ENCODE measurements at places on chromosomes 2 and 18. TPM values are rescaled to one million over a fixed set of nuclear protein-coding genes. Genes with fewer than 3 reads are reported as not detected.

GRCh38 chr18:49743117-49743567 lies 70.2 kb downstream of the ACAA2 start:
- H3K4me1 ChIP-seq, result no peaks in the 10 kb centered on the region
- H3K4me3 ChIP-seq, result no peak overlapping the region
- H3K36me3 ChIP-seq, result no peaks in the 10 kb centered on the region
- H3K27me3 ChIP-seq, result no peaks in the 10 kb centered on the region

DNA sequence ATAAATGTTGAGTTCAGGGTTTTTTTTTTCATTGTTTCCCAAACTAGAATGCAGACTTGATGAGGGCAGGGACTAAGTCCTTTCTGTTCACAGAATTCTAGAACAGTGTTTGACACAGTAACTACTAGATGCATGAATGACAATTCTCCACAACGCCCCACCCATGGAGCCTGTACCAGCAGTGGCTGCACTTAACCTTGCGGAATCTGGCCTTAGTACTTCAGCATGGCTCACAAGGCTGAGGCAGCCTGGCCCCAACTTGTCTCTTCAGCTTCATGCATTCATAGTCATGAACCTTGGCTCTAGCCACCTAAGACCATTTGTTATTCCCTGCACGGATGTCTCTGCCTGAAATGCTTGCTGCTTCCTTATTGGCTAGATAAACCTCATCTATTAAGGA lies 29.5 kb upstream of the MSGN1 start:
- H3K27ac ChIP-seq, result no peak overlapping the region
- peaks cover 5% of the 10 kb centered on the region for H3K27me3 ChIP-seq
- no peak overlapping the region for H3K4me3 ChIP-seq
- H3K4me1 ChIP-seq, result no peaks in the 10 kb centered on the region

The MRO gene
- not detected for total RNA-seq

- DNase-seq, result peak; percentile 53
- no peak overlapping the region for H3K27ac ChIP-seq
- H3K4me3 ChIP-seq, result no peak overlapping the region
- H3K27me3 ChIP-seq, result no peaks in the 10 kb centered on the region
- peaks cover 29% of the 10 kb centered on the region for H3K4me1 ChIP-seq
- no peaks in the 10 kb centered on the region for H3K36me3 ChIP-seq
Observed at GRCh38 chr2:9655441-9656269, 24.9 kb upstream of the YWHAQ start.

The PLA2R1 gene
- total RNA-seq, result not detected

DNA sequence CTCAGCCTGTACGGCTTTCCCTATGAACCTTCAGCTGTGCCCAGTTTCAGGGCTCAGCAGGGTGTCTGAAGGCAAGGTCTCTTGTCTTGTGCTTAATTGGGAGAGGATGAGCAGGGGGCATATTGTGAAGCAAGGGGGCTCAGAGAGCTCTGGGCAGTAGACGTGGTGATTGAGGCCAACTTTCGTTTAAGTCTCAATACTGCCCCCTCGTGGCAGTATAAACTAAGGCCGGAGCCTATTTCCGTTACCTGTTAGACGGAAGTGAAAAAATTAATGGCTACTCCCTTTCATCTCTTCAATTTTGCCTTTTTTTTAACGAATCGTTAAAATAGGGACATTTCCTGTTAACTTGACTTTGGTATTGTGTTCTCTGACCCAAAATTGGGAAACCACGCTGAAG lies 193.4 kb downstream of the TDRD15 start:
- H3K27me3 ChIP-seq, result no peaks in the 10 kb centered on the region
- no peak for DNase-seq
- H3K27ac ChIP-seq, result no peak overlapping the region
- H3K4me1 ChIP-seq, result no peaks in the 10 kb centered on the region
- no peak overlapping the region for H3K4me3 ChIP-seq

- H3K27ac ChIP-seq, result no peak overlapping the region
- no peak overlapping the region for H3K4me3 ChIP-seq
- DNase-seq, result no peak
- peaks cover 26% of the 10 kb centered on the region for H3K36me3 ChIP-seq
- peaks cover 10% of the 10 kb centered on the region for H3K4me1 ChIP-seq
- no peaks in the 10 kb centered on the region for H3K27me3 ChIP-seq
Observed at GRCh38 chr18:49042246-49042570, 91.4 kb upstream of the SMAD7 start.

GRCh38 chr18:45423659-45424058 lies 191.6 kb upstream of the SLC14A2 start:
- H3K4me1 ChIP-seq, result no peaks in the 10 kb centered on the region
- no peak overlapping the region for H3K4me3 ChIP-seq
- no peak for DNase-seq
- no peaks in the 10 kb centered on the region for H3K36me3 ChIP-seq
- H3K27ac ChIP-seq, result no peak overlapping the region
- H3K27me3 ChIP-seq, result no peaks in the 10 kb centered on the region

GRCh38 chr2:191263050-191263449 lies 17.8 kb downstream of the MYO1B start:
- DNase-seq, result no peak
- H3K4me3 ChIP-seq, result no peak overlapping the region
- no peaks in the 10 kb centered on the region for H3K27me3 ChIP-seq

The MMADHC gene
- 59.6 TPM for total RNA-seq

GRCh38 chr18:60966876-60967275 lies 366.4 kb upstream of the CDH20 start:
- H3K27me3 ChIP-seq, result no peaks in the 10 kb centered on the region
- no peak for DNase-seq
- H3K36me3 ChIP-seq, result no peaks in the 10 kb centered on the region

The VIL1 gene
- total RNA-seq, result 1.5 TPM

The MFSD6 gene
- total RNA-seq, result 36.7 TPM

The CRYBA2 gene
- total RNA-seq, result not detected

DNA sequence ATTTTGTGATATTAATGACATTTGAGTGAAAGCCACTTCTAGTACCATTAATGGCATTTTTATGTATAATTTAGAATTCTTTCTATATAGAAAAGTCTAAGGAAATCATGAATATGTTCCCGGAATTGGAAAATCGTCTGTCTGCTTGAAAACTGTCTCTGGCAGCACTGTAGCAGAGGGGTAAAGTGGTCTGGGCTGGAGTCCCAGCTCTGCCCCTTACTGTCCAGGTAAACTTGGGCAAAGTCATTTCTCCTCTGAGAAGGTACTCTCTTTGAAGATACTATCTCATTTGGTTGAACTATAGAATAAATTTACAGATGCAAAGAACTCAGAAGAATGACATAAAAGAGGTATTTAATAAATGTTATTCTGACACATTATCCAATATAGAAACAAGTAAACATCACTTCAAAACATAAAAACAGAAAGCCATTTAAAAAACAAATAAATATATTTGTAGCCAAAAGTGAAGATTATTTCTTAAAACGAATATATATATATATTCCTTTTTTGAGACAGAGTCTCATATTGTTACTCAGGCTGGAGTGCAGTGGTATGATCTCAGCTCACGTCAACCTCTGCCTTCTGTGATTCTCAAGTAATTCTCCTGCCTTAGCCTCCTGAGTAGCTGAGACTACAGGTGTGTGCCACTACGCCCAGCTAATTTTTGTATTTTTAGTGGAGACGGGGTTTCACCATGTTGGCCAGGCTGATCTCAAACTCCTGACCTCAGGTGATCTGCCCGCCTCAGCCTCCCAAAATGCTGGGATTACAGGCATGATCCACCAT lies 149.8 kb upstream of the ITGA4 start:
- H3K4me1 ChIP-seq, result peaks cover 35% of the 10 kb centered on the region
- no peaks in the 10 kb centered on the region for H3K36me3 ChIP-seq
- no peak overlapping the region for H3K4me3 ChIP-seq
- H3K27ac ChIP-seq, result peak overlapping the region; percentile 85
- H3K27me3 ChIP-seq, result no peaks in the 10 kb centered on the region

DNA sequence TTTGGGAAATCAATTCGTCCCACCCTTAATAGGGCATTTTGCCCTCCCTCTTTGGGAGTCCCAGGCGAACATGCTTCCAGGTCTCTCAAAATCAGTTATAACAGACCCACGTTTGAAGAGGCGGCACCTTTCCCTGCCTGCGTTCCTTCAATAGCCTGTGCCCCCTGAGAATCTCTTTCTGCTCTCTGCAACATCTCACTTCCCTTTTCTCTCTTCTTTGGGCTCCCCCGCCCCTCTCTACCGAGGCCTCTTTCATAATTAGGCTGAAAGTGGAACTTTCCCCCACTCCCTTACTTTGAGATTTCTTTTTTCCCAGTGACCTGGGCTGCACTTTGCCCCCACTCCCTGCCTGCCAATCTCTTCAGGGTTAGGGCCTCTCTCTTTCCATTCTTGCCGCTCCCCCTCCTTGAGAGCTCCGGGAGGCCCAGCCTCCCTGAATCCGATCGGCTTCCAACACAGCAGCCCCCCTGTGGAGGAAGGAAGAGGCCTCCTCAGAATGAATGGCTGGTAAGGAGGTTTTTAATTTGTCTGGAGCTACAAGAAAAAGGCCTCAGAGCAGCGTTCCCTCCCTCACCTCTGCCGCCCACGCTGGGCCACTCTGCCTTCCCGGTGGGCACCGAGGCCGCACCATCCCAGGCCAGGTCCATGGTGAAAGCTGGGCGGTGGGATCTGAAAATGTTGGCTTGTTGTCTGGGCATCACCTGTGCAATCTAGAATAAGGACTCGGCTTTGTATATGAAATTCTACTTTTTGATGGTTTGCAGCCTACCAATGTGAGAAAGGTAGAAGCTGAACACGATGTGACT lies 162.6 kb upstream of the SIX3 start:
- peak overlapping the region; percentile 5 for H3K4me3 ChIP-seq
- H3K4me1 ChIP-seq, result peaks cover 6% of the 10 kb centered on the region
- H3K27ac ChIP-seq, result no peak overlapping the region
- no peaks in the 10 kb centered on the region for H3K27me3 ChIP-seq
- no peaks in the 10 kb centered on the region for H3K36me3 ChIP-seq

GRCh38 chr2:239261796-239262483 lies 138.9 kb downstream of the HDAC4 start:
- H3K27ac ChIP-seq, result no peak overlapping the region
- no peaks in the 10 kb centered on the region for H3K36me3 ChIP-seq
- DNase-seq, result no peak
- H3K4me1 ChIP-seq, result peaks cover 81% of the 10 kb centered on the region

GRCh38 chr2:177711483-177712265 lies 319.1 kb downstream of the AGPS start:
- DNase-seq, result no peak
- H3K4me1 ChIP-seq, result no peaks in the 10 kb centered on the region
- H3K27me3 ChIP-seq, result no peaks in the 10 kb centered on the region

DNA sequence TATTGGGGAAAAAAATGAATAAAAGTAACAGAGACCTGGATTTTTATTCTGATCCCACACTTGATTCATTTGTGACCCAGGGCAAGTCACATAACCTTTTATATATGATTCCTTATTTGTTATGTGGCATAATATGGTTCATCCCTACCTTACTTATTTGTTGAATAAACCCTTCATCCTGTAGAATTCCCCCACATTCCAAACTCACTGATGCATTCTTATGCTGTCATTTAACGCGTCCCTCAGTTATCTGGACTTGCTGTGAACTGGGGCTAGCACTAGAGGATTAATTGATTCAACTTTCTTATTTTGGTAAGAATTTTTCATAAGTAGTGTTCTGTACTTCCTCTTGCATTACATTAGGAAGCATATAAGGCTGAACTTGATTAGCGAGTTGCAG lies 384.7 kb upstream of the RAB12 start:
- H3K4me1 ChIP-seq, result no peaks in the 10 kb centered on the region
- H3K27me3 ChIP-seq, result no peaks in the 10 kb centered on the region
- H3K36me3 ChIP-seq, result no peaks in the 10 kb centered on the region
- no peak for DNase-seq
- no peak overlapping the region for H3K27ac ChIP-seq

DNA sequence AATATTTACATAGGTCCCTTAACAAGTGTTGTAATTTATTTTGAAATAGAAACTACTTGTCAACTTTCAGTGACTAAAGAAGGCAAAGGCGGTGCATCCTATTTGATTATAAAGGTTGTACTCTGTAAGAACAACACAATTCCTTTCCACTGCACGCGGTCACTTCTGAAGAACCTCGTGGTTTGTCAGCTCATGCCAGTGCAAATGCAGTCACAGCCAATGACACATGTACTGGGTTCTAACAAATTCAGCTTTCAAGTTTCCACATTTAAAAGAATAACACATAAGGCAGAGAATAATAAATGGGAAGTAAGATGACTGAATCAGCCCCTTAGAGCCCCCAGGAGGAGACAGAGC lies 39.7 kb downstream of the CYB5A start:
- DNase-seq, result no peak
- H3K4me1 ChIP-seq, result no peaks in the 10 kb centered on the region
- no peaks in the 10 kb centered on the region for H3K27me3 ChIP-seq
- H3K4me3 ChIP-seq, result no peak overlapping the region

DNA sequence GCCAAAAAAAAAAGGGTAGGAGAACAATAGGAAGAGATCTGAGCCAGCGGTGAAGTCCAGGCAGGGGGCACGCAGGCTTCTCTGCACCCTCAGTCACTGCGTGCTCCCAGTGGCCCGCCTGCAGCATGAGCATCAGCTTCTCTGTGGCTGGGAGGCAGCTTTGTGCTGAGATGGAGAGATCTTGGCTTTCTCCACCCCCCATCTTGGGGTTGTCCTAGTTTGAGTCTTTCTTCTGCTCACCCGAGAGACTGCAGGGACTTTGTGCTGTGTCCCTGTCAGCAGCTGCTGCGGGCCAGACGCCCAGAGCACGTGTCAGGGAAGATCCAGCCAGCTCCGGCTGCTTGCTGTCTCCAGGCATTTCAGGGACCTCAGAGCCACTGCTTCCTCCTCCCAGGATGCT lies 20.3 kb downstream of the TRAPPC12 start:
- H3K36me3 ChIP-seq, result peaks cover 32% of the 10 kb centered on the region
- H3K27me3 ChIP-seq, result no peaks in the 10 kb centered on the region
- H3K4me1 ChIP-seq, result no peaks in the 10 kb centered on the region
- no peak overlapping the region for H3K27ac ChIP-seq

DNA sequence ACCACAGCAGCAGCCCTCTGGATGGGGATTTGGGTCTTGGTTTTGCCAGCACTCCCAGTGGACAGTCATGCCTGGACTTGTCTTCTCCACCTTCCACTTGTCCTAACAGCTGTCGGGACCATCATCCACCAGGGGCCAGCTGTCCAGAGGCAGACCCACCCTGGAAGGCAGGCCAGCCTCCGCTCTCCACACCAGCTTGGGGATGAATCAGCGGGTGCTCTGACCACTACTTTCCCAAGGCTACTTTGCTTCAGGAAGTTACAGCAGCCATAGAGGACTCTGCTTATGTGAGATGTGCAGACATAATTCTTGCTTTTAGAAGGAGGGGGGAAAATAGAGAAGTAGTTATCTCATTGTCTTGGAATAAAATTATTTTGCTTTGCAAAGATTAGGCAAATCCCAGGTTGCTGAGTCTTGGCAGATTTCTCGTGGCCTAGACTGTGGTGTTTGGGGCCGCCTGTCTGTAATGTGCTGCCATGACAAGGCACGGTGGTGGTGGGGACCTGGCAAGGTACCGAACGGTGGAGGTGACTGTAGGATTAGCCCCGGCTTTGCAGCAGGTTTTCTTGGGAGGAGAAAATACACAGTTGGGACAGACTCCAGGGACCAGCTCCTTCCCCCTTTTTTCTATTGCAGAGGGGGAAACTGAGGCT lies 148.7 kb downstream of the AGAP1 start:
- H3K27ac ChIP-seq, result no peak overlapping the region
- DNase-seq, result no peak
- H3K27me3 ChIP-seq, result no peaks in the 10 kb centered on the region
- no peaks in the 10 kb centered on the region for H3K36me3 ChIP-seq
- H3K4me1 ChIP-seq, result no peaks in the 10 kb centered on the region
- no peak overlapping the region for H3K4me3 ChIP-seq

- H3K4me1 ChIP-seq, result no peaks in the 10 kb centered on the region
- H3K4me3 ChIP-seq, result no peak overlapping the region
- no peaks in the 10 kb centered on the region for H3K36me3 ChIP-seq
- H3K27me3 ChIP-seq, result no peaks in the 10 kb centered on the region
Observed at GRCh38 chr18:34345738-34346137, 121.0 kb upstream of the NOL4 start.

Measured in natural killer cell (primary cell).